ENCODE measurements at places on chromosomes 7 and 10.

DNA sequence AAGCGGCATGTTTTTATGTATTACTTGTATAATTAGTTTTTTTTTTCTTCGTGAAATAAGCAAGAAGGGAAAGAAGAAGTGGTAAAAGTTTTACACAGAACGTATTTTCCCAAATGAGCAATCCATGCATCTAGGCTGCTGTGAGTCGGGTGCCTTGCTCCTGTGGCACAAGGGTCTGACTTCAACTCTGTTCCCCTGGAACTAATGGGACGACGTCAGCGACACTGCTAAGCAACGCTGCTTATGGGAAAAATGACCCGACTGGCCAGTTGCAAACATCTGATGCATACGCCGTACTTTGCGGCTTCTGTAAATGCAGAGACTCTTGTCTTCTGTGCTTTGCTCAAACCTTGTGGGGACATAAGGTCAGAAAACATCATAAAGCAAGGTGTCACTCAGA, 66.3 kb downstream of the MPP7 start:
- DNase-seq = no peak

GRCh38 chr7:95804052-95804451, 31.7 kb downstream of the DYNC1I1 start:
- DNase-seq = no peak

GRCh38 chr7:28002638-28003037, 178.0 kb downstream of the JAZF1 start:
- no peak for DNase-seq

DNA sequence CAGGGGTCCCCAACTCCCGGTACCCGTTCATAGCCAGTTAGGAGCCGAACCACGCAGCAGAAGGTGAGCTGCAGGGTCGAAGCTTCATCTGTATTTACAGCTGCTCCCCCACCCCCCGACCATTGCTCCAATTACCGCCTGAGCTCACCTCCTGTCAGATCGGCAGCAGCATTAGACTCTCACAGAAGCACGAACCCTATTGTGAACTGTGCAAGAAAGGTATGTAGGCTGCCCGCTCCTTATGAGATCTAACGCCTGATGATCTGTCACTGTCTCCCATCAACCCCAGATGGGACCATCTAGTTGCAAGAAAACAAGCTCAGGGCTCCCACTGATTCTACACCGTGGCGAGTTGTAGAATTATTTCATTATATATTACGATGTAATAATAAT, 14.6 kb upstream of the AZGP1 start:
- DNase-seq = no peak

GRCh38 chr10:6136215-6137201, 47.7 kb downstream of the RBM17 start:
- peak; percentile 80 for DNase-seq

DNA sequence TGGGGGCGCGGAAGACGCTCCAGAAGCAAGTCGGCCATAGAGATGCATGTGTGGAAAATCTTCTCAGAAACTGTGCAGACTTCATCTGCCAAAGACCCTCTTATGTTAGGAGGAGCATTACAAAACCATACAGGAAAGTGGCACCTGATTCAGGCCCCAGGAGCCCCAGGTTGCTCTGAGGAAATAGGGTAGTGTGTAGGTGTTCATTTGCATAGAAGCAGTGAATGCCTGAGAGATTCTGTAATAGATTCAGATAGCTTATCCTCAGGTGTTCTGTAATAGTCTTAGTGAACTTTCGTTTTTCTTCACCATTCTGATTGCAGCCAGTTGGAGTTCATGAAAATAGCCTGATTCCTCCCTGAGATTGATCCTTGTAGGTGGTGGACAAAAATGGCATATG, 106.4 kb upstream of the GJD4 start:
- DNase-seq = peak; percentile 52
